Lung microvascular endothelial cell (primary cell): ENCODE measurements at places on chromosomes 4 and X. TPM values are rescaled to one million over a fixed set of nuclear protein-coding genes. Genes with fewer than 3 reads are reported as not detected.

Gene PPP1R3F
- total RNA-seq = 1.3 and 4.6 TPM in 2 replicates

Gene PCDH11X
- not detected in 2 replicates for total RNA-seq

Gene LINC00632
- total RNA-seq = 0.40 and 0.44 TPM in 2 replicates

Gene MAGED4
- 19.8 and 38.9 TPM in 2 replicates for total RNA-seq

Gene LNX1
- 3.5 and 10.1 TPM in 2 replicates for total RNA-seq

Gene KLF8
- 0.20 and 0.22 TPM in 2 replicates for total RNA-seq

Gene AFF2
- 0.20 and 0.22 TPM in 2 replicates for total RNA-seq

Gene SPOCK3
- total RNA-seq = under 0.01 TPM in 1 of 2 replicates, not detected in the other

Gene CCNI
- 62.1 and 80.6 TPM in 2 replicates for total RNA-seq

Gene BCORL1
- 1.7 and 2.0 TPM in 2 replicates for total RNA-seq

Gene SGCB
- 8.7 and 9.2 TPM in 2 replicates for total RNA-seq

Gene APOOL
- 4.6 and 5.6 TPM in 2 replicates for total RNA-seq

Gene ITM2A
- 25.4 and 96.1 TPM in 2 replicates for total RNA-seq

Gene PCDH7
- total RNA-seq = 0.20 and 0.22 TPM in 2 replicates

Gene SPATA18
- 0.79 and 2.2 TPM in 2 replicates for total RNA-seq

Gene CLNK
- total RNA-seq = not detected in 2 replicates

Gene XG
- 0.22 TPM in 1 of 2 replicates, not detected in the other for total RNA-seq

Gene MGAT4D
- not detected in 2 replicates for total RNA-seq

Gene SLC6A14
- total RNA-seq = not detected in 2 replicates

Gene PNMA3
- not detected in 2 replicates for total RNA-seq

Gene VEGFC
- 0.60 and 2.4 TPM in 2 replicates for total RNA-seq

Gene GAGE2A
- not detected in 2 replicates for total RNA-seq

Gene NHSL2
- total RNA-seq = 14.1 and 19.2 TPM in 2 replicates

Gene STOX2
- total RNA-seq = 3.9 and 24.2 TPM in 2 replicates

Gene PDE5A
- total RNA-seq = 2.6 and 3.3 TPM in 2 replicates
